ENCODE measurements at places on chromosomes 1 and 21.

DNA sequence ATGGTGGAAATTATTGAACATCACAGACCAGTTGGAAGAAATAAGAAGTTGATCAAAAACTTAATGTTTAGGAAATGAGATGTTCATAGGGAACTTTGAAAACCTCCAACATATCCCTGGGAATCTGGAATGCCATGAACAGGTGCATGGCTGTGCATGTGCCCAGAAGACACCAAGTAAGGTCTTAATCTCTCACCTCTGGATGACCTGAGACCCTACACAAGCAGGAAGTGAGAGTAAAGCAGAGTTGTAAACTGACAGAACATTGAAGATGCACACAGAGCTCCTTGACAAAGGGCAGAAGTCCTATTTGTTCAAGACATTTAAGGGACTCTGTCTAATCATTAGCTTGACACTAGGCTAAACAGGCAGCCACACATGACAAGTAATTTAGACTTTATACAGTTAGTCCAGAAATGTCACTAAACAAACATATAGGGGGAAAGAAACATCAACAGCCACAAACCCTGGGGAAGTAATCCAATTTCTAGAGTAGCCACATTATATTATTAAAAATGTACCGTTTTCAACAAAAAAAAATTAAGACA, 34.5 kb downstream of the KLHDC7A start:
- DNase-seq: no peak

- no peak for DNase-seq
These were observed 10.6 kb upstream of the PTTG1IP start for GRCh38 chr21:44884097-44884496.

GRCh38 chr1:145706086-145706664, 993 bp downstream of the PDZK1 start:
- DNase-seq: no peak

GRCh38 chr1:31617916-31618746, 642 bp downstream of the HCRTR1 start:
- DNase-seq: peak; percentile 46

DNA sequence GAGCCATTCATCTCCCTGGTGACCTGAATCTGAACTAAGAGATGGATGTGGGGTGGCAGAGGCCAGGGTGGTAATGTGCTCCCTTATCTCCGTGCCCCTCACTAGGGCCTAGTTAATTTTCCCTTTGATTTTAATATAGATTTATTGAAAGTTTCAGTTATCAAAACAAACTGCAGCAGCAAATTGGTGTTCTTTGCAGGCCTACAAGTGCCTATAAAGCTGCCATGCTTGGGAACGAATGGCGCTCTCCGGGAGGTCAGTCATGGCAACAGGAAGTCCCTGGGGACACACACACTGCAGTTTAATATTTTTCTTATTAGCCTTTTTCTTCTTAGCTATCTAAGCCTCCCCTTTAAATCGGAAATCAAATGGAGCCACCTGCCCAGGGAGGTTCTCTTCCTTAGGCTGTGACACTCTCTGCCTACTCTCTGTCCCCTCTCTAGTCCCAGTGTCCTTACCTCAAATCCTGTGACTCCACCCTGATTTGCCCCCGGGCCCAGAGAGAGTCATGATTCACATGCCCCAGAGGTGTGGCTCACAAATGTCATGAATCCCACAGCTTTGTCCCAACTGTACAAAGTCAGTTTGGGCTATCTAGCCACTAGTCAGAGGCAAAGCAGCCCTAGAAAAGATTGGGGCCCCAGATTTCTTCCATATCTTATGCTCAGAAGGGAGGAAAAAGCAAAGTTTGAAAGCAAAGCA, 4.3 kb upstream of the ERI3 start:
- DNase-seq: no peak

Data from NCI-H345 (cell line).